Activated CD4-positive, alpha-beta T cell treated with anti-CD3 and anti-CD28 coated beads, Interleukin-2, Interleukin-6, amounts not matched to agents 100 ng/mL and 50 ng/mL, durations not matched to agents 16 hours and 8 hours (primary cell): ENCODE measurements at places on chromosomes 3 and 15.

GRCh38 chr3:147915057-147915456 is 505.9 kb downstream of the ZIC1 start:
- peak; percentile 2 for DNase-seq

DNA sequence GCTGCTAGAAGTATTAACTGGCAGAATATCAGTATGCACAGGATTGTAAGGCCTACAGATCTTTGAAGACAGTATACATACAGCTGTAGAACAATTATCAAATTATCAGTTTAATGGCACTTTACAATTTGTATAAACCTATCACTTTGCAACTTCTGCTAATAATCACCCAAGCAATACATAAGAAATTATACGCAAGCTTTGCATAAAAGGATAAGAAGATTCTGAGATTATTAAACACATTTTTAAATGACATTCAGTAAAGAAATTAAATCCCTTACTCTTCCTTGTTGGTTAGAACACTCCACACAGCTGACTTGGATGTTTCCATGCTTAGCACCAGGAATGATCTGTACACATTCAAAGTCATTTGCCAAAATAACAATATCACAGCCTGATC is 46.8 kb downstream of the DMXL2 start:
- no peak for DNase-seq

DNA sequence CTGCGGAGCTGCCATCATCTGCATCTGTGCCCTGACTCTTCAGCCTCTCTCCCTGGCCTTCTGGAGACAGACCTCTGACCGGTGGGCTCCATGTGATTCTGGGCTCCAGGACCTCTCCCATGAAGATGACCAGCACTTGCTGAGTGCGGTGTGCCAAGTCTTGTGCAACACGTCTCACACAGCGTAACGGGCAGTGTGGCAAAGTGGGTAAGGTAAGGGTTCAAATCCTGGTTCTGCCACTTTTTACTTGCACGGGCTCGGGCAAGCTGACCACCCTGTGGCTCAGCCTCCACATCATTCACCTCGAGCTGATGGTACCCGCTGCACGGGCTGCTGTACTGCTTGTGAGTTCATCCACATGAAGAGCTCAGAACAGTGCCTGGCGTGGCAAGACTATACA is 6.5 kb upstream of the SYNM start:
- DNase-seq: no peak

- no peak for DNase-seq
Measured at GRCh38 chr3:107588217-107588616, 65.5 kb downstream of the BBX start.

DNA sequence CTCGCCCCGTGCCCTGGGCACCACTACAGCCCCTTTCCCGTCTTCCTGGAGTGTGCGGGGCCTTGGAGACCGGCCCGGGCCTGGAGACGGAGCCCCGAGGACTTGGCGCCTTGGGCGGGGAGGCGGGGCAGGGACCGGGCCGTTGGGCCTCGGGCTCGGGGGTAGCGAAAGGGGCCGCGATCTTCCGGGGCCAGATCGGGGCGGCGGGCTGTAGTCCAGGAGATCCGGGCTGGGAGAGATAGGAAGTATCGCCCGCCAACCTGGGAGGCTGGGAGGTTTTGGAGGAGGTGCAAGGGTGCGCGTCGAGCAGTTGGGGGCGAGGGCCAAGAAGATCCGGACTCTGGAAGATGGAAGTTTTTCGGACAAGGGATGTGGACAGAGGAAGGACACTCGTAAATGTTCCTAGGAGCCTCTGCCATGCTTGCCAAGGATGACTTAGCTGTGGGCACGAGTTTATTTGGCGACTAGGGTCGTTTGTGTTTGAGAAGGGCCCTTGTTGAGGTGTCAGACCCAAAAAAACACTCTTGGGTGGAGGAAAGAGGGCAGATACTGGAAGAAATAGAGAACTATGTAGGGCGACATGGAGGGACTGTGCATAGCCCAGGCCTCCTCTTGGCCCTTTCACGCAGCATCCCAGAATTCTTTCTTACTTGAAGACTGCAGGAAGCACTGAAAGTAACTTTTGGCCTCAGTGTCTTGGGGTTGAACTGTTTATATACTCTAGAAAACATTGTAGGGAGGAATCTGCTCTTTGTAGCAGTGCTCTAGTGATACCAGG is 712 bp downstream of the RTF1 start:
- peak; percentile 37 for DNase-seq

GRCh38 chr3:124951511-124952281 is 17.1 kb upstream of the MUC13 start:
- no peak for DNase-seq

DNA sequence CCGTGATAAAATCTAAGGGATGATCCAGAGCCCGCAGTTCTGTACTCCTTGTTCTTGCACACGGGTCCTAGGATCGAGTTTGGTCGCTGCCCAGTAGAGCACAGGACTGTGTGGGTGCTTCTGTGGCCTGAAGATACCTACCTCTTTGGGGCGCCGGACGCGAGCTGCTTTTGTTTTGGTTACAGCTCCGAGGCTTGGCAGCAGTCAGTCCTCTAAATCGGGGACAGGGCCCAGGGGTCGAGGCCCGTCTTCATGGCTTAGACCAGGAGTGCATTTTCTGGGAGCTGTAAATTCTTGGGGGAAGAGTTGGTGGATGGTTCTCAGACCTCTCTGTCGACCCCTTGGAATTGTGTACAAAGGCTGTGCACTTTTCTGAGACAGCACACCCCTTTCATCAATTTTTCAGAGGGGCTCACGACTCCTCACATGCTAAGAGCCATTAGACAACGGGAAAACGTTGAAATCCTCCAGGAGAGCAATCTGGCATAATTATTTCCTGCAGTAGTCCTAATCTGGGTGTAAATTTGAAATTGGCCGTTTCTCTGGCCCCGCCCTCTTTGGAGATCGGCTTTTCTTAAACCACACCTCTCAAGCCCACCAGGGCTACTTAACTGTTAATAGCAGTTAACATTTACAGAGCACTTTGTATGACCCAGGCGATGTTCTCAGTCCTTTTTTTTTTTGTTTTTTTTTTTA is 928 bp downstream of the CEP97 start:
- peak; percentile 33 for DNase-seq

- DNase-seq: no peak
Measured at GRCh38 chr3:42097566-42097946, 6.4 kb downstream of the TRAK1 start.

DNA sequence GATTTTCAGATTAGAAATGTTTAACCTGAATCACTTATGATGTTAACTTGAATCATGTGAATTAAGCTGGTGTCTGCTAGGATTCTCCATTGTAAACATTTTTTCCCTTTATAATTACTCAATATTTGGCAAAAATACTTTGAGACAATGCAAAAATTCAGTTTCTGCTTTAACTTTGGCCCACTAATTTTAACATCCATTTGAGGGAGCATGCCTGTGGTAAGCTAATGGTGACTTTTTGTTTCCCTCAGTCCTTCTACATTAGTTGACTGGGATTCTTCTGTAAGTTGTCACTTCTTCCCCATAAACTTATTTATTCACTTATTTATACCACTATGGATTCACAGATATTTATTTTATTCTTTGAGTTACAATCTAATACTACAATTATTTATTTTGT is 59.3 kb downstream of the PIK3R4 start:
- no peak for DNase-seq

GRCh38 chr3:181698263-181698954 is 13.3 kb upstream of the SOX2 start:
- DNase-seq: no peak

GRCh38 chr3:25035526-25035925 is 392.5 kb upstream of the RARB start:
- DNase-seq: no peak

DNA sequence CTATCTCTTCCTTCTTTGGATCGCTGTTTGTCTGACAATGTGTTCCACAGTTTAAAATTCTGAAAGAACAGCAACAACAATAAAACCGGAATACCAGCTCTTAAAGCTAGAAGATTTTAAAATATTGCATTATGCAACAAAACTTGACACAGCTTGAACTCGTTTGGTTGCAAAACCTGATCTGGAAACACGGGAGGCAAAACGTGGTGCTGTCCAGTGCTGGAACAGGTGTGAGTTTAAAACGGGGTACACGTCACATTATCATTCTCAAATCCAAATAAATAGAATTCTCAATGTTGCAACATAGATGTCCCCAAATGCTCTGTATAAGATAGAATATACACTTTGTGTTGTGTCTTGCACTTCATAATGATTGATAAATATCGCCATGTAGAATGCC is 110.9 kb upstream of the LYSMD4 start:
- no peak for DNase-seq

GRCh38 chr3:159208050-159208449 is 406.2 kb downstream of the MFSD1 start:
- DNase-seq: no peak

GRCh38 chr3:38460377-38461270 is 6.9 kb downstream of the ACVR2B start:
- DNase-seq: no peak

GRCh38 chr15:70132139-70132538 is 34.4 kb upstream of the TLE3 start:
- no peak for DNase-seq

GRCh38 chr15:90838139-90838538 is 30.2 kb upstream of the FURIN start:
- peak; percentile 91 for DNase-seq

GRCh38 chr15:78243491-78243941 is 9.2 kb upstream of the ACSBG1 start:
- DNase-seq: no peak

- no peak for DNase-seq
Measured at GRCh38 chr3:76487446-76487845, 552.5 kb upstream of the ROBO2 start.

DNA sequence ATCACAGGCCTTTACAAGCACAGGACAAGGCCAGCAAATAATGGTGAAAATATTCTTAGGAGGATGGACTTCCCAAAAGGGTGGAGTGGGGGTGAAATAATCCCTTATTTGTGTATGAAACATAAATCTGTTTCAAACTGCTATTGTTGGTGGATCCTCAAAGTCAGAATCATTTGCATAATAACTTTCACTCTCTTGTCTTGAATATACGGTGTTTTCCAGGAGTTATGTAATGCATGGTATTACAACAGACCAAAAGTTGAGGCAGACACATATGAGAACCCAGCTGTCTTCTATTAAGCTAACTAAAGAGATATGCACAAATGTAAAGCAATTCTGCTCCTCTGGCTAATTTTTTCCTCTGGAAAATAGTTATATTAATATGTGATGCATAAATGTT is 57.7 kb downstream of the PRTG start:
- peak; percentile 8 for DNase-seq

- DNase-seq: peak; percentile 12
Measured at GRCh38 chr3:138578141-138578540, 15.9 kb downstream of the CEP70 start.

DNA sequence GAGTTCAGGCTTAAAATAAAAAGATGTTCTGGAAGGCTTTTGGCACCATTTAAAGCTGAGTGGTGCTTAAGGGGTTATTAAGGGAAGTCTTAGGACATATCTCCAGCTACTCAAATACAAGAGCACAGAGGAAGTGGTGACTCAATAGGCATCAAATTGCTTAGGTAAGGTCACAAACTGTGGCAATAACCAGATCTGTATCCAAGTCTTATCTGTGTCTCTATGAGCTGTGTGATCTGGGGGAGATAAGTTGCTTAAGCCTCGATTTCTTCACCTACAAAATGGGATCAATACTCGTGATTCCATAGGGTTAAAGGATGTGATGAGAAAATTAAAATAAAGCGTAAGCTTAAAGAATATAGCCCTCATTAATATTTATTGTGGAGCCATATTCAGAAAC is 7.6 kb downstream of the HDC start:
- peak; percentile 67 for DNase-seq

- no peak for DNase-seq
Measured at GRCh38 chr3:78589778-78590177, 1178.0 kb downstream of the ROBO1 start.

DNA sequence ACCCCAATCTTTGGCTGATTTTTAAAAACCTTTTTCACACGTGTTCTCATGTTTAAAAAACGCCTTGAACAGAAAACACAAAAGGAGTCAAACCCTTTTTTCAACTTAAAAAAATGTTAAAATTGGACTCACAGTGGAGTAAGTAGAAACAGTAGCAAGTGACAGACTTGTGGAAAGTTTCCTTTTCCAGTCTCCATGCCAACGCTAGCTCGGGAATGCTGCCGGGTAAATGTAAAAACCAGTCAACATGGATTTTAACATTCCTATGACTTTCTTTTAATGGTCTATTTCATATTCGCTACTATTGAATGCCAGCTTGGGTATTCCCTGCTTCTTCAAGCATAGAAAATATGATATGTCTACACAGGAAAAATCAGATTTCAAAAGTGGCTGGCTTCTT is 1.6 kb upstream of the PROK2 start:
- DNase-seq: no peak

GRCh38 chr3:14162178-14162577 is 16.2 kb downstream of the XPC start:
- DNase-seq: no peak

DNA sequence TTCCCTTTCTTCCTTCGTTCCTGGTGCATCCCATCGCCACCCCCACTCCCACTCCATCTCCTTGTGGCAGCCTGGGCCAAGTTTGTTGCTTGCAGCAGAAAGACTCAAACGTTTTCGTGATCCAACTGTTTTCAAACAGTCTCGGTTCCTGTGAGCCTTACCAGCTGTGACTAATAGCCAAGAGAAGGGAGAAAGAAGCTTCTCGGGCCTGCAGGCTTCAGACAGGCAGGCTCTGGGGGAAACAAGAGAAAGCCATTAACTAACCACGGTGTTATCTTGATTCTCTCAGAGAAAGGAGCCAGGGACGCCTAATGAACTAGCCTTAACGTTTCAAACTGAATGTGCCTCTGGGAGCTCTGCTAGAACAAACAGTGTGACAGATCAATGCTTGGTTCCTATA is 742.0 kb downstream of the NR2F2 start:
- no peak for DNase-seq

DNA sequence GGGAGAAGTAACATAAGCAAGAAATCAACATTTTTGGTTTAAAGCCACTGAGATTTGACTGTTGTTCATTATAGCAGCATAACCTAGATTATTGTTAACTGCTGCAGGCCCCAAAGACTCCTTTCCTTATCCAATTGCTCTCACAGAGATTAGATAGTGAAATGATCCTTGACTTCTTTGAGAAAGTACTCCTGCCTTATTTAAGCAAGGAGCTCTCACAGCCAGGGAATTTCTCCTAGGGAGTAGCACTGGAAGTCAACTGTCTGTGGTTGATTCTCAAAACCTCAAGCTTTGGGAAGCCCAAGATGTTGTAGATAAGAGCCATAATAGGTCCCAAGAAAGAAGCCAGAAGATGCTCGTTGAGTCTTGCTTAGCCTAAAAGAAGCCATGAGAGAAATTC is 151.8 kb upstream of the TSC22D2 start:
- no peak for DNase-seq
